Esophagus squamous epithelium (tissue), 5 donors: ENCODE measurements at places on chromosomes 5 and 9.

- DNase-seq = no peak
These were observed 16.8 kb downstream of the AMBP start for GRCh38 chr9:114061292-114061691.

GRCh38 chr5:143738417-143739401 lies 73.3 kb upstream of the HMHB1 start:
- no peak for DNase-seq

DNA sequence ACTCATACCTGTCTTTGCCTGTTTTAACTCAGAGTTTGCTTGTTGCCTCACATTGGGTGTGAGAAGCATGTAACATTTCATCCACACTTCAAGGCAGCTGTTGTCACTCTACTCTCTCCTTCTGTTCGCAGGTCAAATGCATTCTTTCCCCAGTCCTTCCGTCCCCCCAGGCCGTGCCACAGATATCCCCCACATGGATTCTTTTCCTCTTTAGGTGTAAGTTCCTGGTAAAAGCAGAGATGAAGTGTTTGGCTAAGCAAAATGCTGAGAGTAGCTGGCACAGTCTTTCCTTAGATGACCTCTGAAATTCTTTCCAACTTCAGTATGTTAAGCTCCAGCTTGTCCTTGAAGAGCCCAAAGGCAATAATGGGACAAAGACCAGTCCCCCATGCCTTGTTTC lies 328.2 kb downstream of the SLIT3 start:
- no peak for DNase-seq

DNA sequence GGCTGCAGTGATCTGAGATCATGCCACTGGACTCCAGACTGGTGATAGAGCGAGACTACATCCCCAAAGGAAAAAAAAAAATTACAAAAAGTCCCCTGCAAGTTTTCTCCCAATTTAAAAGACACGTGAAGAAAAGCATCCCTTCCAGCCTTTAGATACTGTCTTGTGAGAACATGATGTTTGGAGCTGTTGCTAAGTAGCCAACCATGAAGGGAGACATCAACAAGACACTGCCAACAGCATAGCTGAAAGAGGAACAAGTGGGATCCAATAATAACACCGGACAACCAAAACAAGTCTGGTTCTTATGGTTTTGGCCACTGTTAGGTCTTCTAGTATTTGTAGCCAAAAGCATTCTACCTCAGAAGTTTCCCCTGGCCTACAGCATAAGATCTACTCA lies 118.9 kb upstream of the CCDC180 start:
- no peak for DNase-seq

- no peak for DNase-seq
These were observed 275.2 kb upstream of the VLDLR start for GRCh38 chr9:2346277-2346913.

- no peak for DNase-seq
These were observed 60.0 kb downstream of the TMEM215 start for GRCh38 chr9:32843295-32843694.

DNA sequence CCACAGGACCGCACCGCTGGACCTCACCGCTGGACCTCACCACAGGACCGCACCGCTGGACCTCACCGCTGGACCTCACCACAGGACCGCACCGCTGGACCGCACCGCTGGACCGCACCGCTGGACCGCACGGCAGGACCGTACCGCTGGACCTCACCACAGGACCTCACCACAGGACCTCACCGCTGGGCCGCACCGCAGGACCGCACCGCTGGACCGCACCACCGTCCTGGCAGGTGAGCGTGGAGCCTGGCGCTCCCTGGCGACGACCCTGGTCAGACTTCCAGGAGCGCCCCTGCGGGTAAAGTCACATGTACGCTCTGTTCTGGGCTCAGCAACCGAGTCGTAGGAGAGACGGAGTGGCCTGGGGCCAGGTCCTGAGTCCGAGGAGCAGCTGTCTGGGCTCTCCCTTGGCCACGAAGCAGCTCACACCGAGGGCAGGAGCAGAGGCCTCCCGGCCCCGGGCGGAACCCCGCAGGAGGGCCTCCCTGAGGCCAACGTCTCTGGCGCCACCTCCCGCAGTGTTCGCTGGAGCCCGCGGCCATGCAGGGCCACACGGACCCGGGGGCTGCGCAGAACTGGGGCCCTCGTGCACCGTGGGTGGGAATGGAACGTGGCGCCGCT lies 30.5 kb downstream of the MRPL36 start:
- no peak for DNase-seq

GRCh38 chr9:84711936-84712335 lies 42.4 kb downstream of the NTRK2 start:
- no peak for DNase-seq

DNA sequence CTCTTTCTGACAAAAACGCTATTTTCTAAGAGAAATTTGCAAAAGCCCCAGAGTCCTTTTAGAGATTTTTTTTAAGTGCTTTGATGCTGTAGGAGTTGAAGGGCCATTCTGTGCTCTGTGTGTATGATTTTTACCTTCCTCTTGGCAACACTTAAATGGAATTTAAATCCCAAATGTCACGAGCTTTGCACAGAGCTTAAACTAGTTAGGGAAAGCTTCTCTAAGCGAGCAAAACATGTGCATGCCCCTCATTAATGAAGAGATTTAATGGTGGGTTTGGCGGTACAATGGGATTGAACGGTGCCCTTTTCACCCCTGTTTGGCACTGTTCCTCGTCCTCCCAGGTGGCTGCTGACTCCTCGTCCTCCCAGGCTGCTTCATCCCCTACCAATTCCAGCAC lies 220.7 kb downstream of the DRD1 start:
- DNase-seq = no peak

DNA sequence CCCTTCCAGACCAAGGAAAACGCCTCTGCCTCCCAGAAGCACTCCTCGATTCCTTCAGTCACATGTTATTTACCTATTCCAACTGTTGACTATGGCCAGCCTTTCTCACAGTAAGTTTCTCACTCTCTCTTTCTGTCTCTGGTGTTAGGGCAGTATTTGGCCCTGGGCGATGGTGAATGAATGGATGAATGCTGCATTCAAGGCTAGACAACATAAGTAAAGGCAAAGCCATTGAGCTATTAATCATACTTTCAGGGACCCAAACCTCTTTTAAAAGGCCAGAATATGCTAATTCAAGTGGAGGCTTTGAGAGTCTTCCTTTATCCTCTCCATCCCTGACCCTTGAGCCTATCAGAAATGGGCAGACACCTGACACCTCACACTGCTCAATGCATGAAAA lies 78.5 kb downstream of the SEC61B start:
- DNase-seq = no peak

DNA sequence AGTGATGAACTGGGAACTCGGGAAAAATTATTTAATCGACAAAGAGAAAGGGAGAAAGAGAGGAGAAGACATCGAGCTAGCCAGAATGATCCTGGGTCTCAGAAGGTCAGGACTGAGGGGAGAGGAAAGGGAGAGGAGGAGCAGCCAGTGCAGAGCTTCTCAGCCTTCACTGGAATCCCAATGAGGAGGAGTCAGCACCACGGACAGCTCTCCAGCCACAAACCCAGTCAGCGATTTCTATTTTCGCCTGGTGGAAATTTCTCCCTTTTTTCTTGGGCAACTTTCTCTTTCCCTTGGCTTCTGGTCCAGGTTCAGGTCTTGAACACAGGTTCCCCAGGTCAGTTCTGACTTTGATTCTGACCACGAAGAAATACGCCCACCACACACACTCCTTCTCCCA lies 1.6 kb upstream of the BRINP1 start:
- DNase-seq = no peak

DNA sequence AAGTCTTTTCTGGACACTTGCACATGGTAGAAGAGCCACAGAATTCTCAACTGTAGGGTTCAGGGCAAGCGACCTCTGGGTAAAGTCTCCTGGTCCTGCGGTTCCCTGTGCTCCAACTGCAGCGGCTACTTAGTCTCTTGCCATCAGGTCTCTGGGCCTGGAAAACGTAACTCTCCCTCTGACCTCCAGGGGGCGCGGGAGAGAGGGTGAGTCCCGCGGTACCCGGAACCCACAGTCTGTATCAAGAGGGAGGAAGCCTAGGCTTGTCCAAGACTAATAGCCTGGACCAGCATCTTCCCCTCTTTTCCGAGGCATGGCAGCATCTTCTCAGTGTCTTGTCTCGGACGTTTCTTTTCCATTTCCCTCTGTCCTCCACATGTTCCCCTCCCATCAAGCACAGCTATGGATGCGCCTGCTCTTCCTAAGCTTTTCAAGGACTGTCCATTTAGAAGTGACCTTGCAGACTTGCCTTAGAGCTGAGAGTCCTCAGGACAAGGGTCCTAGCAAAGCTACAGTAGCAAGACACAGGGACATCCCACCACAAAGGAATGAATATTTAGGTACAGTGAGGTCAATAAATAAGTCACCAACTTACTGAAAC lies 59.3 kb downstream of the FSTL4 start:
- DNase-seq = no peak

DNA sequence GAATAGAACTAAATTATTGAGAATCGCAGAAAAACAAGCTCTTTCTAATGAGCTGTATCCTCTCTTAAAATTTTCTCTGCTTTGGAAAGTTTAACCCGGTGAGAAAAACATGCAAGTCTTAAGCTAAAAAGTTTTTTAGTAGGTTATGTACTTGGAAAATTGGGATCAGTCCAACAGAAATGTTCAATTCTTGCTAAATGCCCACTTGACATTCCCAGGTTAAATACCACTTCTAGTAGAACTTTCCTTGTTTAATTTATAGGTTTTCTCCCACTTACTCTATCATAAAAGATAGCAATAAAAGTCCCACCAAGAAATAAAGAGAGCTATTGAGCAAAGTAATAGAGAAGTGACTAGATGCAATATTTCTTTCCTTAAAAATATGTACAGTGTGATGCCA lies 157.1 kb downstream of the CCDC192 start:
- DNase-seq = no peak

GRCh38 chr9:89810431-89810830 lies 205.6 kb downstream of the GADD45G start:
- DNase-seq = no peak

- DNase-seq = no peak
These were observed 17.6 kb upstream of the NANS start for GRCh38 chr9:98038958-98039357.

- DNase-seq = no peak
These were observed 589.1 kb downstream of the MTRR start for GRCh38 chr5:8458038-8458383.

DNA sequence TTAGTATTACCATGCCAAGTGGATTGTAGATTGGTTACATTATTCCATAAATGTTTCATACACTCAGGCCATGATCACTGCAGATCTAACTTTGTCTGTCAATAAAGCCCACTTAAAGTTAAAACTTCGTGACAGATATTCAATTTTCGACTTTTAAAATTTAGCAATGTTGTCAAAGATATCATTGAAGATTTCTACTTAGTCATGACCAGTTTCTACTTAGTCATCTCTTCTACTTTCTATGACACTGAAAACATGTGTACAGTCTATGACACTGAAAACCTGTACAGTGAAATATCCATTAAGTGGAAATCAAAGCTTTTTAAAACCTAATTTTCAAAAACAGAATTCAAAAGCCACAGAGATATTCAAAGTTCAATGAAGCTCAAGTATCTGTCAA lies 258.2 kb downstream of the MCTP1 start:
- DNase-seq = no peak

- DNase-seq = no peak
These were observed 210.5 kb downstream of the GADD45G start for GRCh38 chr9:89815061-89815902.

GRCh38 chr5:148794729-148795561 lies 31.5 kb upstream of the ADRB2 start:
- no peak for DNase-seq

DNA sequence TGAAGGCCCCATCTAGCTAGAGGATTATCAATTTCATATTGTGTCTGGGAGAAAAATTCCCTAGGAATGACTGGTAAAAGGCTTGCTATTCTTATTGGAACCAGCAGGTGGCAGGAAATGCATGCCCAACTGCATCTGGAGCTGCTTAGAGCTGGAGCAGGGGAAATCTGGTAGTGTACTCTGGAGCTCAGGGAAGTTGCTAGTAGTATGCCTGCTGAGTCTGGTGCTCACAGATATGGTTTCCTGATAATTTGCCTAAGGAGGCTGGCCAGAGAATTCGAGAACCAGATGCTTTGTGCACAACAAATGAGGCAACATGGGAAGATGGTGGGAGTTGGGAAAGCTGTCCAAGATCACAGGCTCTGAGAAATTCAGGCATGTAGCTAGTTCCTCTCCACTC lies 53.7 kb downstream of the G3BP1 start:
- no peak for DNase-seq

- no peak for DNase-seq
These were observed 315.8 kb upstream of the POU5F2 start for GRCh38 chr5:94057217-94057616.

GRCh38 chr5:113897748-113898147 lies 384.3 kb downstream of the YTHDC2 start:
- no peak for DNase-seq

- no peak for DNase-seq
These were observed 10.6 kb upstream of the MARCHF3 start for GRCh38 chr5:127040796-127041520.

GRCh38 chr5:80780761-80781285 lies 126.0 kb upstream of the DHFR start:
- DNase-seq = no peak

DNA sequence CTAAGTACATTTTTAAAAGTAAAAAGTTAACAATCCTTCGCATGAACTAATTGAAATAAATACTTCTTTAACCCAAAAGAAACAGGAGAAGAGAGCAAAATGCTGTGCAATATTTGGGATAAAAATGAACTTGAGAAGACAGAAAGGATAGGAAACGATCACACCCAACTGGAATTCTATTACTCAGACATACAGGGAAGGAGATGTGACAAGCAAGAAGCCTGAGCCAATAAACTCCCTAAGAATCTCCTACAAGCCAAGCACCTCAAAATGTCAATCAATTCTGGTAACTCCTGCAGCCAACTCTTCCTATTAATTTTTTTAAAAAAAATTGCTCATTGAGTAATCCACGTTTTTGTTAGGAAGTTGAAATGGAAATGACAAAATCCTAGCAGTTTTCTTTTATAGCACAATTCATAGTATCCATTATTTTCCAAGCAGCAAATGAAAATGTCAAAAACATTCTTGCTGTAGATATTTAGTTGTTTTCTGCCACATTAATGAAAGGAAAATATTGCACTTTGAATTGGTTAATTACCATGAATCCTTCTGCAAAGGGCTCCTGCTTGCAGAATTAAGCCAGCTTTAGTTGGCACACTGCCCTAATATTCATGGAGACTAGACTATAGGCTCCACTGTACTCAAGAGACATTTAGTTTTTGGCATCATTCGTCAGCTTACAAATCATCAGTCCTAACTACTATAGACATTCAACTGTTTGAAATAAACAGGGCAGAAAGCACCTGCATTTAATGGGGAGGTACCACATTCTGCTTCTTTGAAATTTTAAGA lies 89.0 kb downstream of the RFX3 start:
- no peak for DNase-seq

DNA sequence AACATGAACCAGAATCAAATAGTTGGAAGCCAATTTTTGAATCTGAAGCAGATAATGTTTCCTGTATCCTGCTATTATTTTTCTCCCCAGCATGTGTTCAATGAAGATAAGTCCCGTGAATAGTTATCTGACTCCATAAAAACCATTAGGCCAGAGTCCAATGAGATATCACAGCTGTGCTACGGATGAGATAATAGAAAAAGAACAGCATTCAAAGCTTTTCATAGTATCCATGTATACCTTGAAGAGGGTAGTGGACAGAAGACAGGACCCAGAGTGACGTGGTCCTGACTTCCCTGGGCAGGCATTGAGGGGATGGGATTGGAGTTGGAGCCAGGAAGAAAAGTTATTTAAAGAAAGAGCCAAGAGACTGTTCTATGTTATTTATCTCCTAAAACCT lies 50.7 kb upstream of the C6 start:
- DNase-seq = no peak

- no peak for DNase-seq
These were observed 9.1 kb upstream of the AK3 start for GRCh38 chr9:4750023-4750673.
